ENCODE measurements at places on chromosomes 13 and 19. TPM values are rescaled to one million over a fixed set of nuclear protein-coding genes. Genes with fewer than 3 reads are reported as not detected.

Gene CEACAM7
- total RNA-seq = not detected

Gene GNG14
- total RNA-seq = not detected

Gene IGFL3
- not detected for total RNA-seq

Gene PROZ
- total RNA-seq = not detected

DNA sequence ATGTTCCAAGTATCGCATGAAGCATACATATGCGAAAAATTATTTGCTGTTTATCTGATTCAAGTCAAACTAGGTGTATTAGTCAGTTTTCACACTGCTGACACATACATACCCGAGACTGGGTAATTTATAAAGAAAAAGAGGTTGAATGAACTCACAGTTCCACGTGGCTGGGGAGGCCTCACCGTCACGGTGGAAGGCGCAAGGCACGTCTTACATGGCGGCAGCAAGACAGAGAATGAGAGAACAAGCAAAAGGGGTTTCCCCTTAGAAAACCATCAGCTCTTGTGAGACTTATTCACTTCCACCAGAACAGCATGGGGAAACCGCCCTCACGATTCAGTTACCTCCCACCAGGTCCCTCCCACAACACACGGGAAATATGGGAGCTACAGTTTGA is 13.0 kb upstream of the PROZ start:
- H3K27me3 ChIP-seq = no peaks in the 10 kb centered on the region
- peak; percentile 27 for DNase-seq
- no peaks in the 10 kb centered on the region for H3K4me1 ChIP-seq
- H3K36me3 ChIP-seq = no peaks in the 10 kb centered on the region
- H3K4me3 ChIP-seq = no peak overlapping the region

GRCh38 chr13:65907666-65908525 is 1322.2 kb downstream of the PCDH9 start:
- DNase-seq = no peak
- peaks cover 15% of the 10 kb centered on the region for H3K36me3 ChIP-seq
- no peak overlapping the region for H3K27ac ChIP-seq
- H3K4me1 ChIP-seq = peaks cover 25% of the 10 kb centered on the region
- H3K4me3 ChIP-seq = no peak overlapping the region

DNA sequence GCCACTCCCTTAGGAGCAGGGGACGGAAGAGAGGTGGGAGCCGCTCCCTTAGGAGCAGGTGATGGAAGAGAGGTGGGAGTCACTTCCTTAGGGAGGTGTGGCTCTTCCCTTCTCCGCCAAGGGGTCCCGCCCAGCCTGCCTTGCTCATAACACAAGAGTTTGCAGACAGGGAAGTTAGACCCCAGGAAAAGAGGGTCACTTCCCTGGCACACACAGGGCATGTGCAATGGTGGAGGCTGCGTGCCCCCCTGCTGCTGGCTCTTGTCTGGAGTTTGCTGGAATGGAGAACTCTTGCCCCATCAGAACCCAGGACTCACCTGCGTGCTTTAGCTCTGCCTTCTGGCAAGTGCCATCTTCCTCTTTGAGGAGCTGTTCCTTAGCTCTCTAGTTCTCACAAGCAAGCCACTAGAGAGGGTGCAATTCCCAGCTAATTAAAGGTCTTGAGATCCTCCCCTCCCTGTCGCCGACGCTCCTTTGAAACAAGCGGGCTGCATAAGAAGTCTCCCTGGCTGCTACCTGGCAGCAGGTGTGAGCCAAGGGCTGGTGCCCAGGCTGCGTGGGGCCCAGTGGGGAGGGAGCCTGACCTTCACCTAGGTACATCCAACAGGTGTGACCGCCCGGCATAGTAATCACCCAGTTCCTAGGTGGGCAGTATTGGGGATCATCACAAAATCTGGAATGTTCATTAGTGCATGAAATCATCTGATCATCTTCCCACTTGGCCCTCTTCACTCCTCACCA is 281.6 kb downstream of the ZNF536 start:
- no peaks in the 10 kb centered on the region for H3K4me1 ChIP-seq
- DNase-seq = peak; percentile 71
- no peak overlapping the region for H3K27ac ChIP-seq
- H3K27me3 ChIP-seq = no peaks in the 10 kb centered on the region
- no peak overlapping the region for H3K4me3 ChIP-seq

- H3K27me3 ChIP-seq = no peaks in the 10 kb centered on the region
- DNase-seq = no peak
- H3K4me3 ChIP-seq = peak overlapping the region; percentile 61
- peak overlapping the region; percentile 94 for H3K27ac ChIP-seq
- peaks cover 81% of the 10 kb centered on the region for H3K4me1 ChIP-seq
Measured at GRCh38 chr13:98172590-98173422, 4.3 kb downstream of the RNF113B start.

- H3K27me3 ChIP-seq = no peaks in the 10 kb centered on the region
- H3K4me3 ChIP-seq = no peak overlapping the region
- H3K4me1 ChIP-seq = peaks cover 77% of the 10 kb centered on the region
- H3K27ac ChIP-seq = peak overlapping the region; percentile 94
- peaks cover 7% of the 10 kb centered on the region for H3K36me3 ChIP-seq
- DNase-seq = no peak
Measured at GRCh38 chr19:13053238-13053637, 49.4 kb downstream of the LYL1 start.

DNA sequence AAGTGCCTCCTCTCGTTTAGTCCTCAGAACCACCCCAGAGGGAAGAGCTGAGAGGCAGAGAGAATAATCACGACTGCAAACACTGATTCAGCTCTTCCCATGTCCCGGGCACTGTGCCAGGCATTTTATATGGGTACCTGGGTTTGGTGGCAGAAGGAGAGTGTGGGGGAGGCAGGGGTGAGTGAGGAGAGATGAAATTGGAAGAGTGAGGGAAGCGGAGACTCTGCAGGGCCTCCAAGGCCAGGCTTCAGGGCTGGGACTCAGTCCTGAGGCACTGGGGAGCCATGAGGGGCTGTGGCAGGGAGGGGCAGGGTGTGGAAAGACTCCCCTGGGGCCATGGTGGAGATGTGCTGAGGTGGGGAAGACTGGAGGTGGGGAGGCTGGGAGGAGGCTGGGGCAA is 8.7 kb downstream of the SYNGR4 start:
- H3K27me3 ChIP-seq = no peaks in the 10 kb centered on the region
- no peaks in the 10 kb centered on the region for H3K36me3 ChIP-seq
- H3K27ac ChIP-seq = peak overlapping the region; percentile 43
- H3K4me3 ChIP-seq = no peak overlapping the region

GRCh38 chr19:31502536-31503170 is 153.4 kb upstream of the TSHZ3 start:
- H3K4me1 ChIP-seq = no peaks in the 10 kb centered on the region
- DNase-seq = peak; percentile 69
- H3K4me3 ChIP-seq = no peak overlapping the region
- no peaks in the 10 kb centered on the region for H3K27me3 ChIP-seq

DNA sequence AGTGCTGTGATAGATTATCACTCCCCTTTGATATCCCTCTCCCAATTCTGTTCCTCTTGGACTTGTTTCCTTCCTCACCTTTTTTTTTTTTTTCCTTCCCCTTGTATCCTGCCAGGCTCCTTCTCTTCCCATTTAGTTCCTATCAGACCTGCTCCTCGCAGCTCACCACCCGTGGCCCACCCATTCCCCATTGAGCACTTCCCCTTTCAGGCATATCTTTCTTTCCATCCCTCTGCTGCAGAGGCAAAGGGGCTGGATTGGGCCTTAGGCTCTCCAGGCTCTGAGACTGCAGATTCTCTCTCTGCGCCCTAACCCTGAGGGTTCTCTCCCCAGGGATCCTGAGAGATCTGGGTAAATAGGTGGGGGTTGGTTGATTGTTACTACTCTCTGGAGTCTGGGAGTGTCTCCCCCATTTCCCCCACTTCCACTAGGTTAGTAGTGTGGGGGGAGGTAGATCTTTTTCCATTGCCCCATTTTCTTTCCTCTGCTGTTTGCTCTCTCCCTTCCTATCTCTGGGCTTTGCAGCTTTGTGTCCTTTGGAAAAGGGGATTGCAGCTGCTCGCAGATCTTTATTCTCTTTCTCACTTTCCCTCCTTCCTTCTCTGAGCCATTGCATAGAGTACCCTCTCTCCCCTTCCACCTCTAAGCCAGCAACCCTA is 2.3 kb downstream of the ARHGAP35 start:
- no peaks in the 10 kb centered on the region for H3K27me3 ChIP-seq
- no peak overlapping the region for H3K4me3 ChIP-seq
- H3K27ac ChIP-seq = no peak overlapping the region
- H3K36me3 ChIP-seq = peaks cover 2% of the 10 kb centered on the region
- no peak for DNase-seq

- no peak for DNase-seq
- no peaks in the 10 kb centered on the region for H3K27me3 ChIP-seq
- no peak overlapping the region for H3K4me3 ChIP-seq
- H3K36me3 ChIP-seq = peaks cover 5% of the 10 kb centered on the region
- no peak overlapping the region for H3K27ac ChIP-seq
Measured at GRCh38 chr19:6215701-6216235, 64.0 kb downstream of the MLLT1 start.

DNA sequence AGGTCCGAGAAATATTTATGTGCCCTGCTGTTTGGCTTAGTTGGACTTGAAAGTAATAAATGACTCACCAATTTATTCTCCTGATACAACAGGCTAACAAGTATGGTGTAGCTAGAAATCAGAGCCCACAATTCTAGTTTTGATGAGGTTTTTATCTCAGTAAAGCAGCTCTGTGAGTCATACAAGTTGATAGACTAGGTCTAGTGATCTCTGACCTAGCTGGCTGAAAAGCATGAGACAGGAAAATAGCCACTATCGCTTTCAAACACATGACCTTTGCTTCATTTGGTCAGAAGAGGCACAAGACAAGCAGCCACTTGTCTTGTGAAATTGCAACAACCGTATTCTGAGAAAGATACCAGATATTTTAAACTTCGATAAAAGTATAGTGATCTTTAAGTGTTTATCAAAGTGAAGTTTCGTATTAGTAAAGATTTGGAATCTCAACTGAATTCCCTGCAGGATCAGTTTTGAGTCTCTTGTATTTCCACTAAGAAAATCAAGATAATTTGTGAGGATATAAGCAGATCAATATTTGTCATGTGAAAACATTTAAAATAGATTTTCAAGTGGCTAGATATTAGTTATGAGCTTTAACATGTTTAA is 126.7 kb downstream of the MAB21L1 start:
- H3K4me3 ChIP-seq = no peak overlapping the region
- no peaks in the 10 kb centered on the region for H3K36me3 ChIP-seq
- no peaks in the 10 kb centered on the region for H3K4me1 ChIP-seq

- H3K4me3 ChIP-seq = no peak overlapping the region
- no peaks in the 10 kb centered on the region for H3K27me3 ChIP-seq
- DNase-seq = no peak
- no peaks in the 10 kb centered on the region for H3K4me1 ChIP-seq
- H3K36me3 ChIP-seq = peaks cover 5% of the 10 kb centered on the region
- no peak overlapping the region for H3K27ac ChIP-seq
Measured at GRCh38 chr13:112877066-112877465, 91.9 kb upstream of the MCF2L start.

- H3K27ac ChIP-seq = no peak overlapping the region
- no peaks in the 10 kb centered on the region for H3K36me3 ChIP-seq
- H3K4me3 ChIP-seq = no peak overlapping the region
- no peaks in the 10 kb centered on the region for H3K27me3 ChIP-seq
Measured at GRCh38 chr13:51781246-51782022, 22.5 kb downstream of the DHRS12 start.

DNA sequence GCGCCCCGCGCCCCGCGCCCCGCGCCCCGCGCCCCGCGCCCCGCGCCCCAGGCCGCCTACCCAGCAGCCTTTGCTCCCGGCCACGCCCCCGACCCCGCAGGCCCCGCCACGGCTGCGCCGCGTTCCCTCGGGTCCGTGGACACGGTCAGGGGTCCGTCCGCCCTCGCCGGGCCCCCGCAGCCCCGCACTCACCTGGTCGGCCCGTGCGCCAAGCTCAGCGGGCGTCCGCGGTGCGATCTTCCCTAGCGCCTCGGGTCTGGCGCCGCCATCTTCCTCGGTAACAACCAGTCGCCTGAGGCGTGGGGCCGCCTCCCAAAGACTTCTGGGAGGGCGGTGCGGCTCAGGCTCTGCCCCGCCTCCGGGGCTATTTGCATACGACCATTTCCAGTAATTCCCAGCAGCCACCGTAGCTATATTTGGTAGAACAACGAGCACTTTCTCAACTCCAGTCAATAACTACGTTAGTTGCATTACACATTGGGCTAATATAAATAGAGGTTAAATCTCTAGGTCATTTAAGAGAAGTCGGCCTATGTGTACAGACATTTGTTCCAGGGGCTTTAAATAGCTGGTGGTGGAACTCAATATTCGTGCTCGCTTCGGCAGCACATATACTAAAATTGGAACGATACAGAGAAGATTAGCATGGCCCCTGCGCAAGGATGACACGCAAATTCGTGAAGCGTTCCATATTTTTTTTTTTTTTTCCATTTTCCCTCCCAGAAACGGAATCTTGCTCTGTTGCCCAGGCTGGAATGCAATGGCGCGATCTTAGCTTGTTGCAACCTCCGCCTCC is at the start of the genes MED16 and RNU6-9:
TSS of gene MED16 (minus strand) at position 294 of the 796 bp plus-strand sequence. CDS start 2,056 bp downstream, outside the sequence.
TSS of gene RNU6-9 (plus strand) at position 591 of the 796 bp plus-strand sequence.
- peak within 1 kb of the TSS; percentile 99 for H3K27ac ChIP-seq
- peaks cover 17% of the 10 kb centered on the region for H3K4me1 ChIP-seq
- H3K4me3 ChIP-seq = peak within 1 kb of the TSS; percentile 82
- peaks cover 7% of the 10 kb centered on the region for H3K36me3 ChIP-seq
- DNase-seq = peak; percentile 97
- H3K27me3 ChIP-seq = no peaks in the 10 kb centered on the region

GRCh38 chr19:15418231-15418578 is 583 bp downstream of the AKAP8L start:
- H3K27me3 ChIP-seq = no peaks in the 10 kb centered on the region
- no peak for DNase-seq
- peaks cover 38% of the 10 kb centered on the region for H3K4me1 ChIP-seq
- peaks cover 16% of the 10 kb centered on the region for H3K36me3 ChIP-seq
